Fibroblast of skin of back (primary cell): ENCODE measurements at places on chromosomes 6 and 20.

DNA sequence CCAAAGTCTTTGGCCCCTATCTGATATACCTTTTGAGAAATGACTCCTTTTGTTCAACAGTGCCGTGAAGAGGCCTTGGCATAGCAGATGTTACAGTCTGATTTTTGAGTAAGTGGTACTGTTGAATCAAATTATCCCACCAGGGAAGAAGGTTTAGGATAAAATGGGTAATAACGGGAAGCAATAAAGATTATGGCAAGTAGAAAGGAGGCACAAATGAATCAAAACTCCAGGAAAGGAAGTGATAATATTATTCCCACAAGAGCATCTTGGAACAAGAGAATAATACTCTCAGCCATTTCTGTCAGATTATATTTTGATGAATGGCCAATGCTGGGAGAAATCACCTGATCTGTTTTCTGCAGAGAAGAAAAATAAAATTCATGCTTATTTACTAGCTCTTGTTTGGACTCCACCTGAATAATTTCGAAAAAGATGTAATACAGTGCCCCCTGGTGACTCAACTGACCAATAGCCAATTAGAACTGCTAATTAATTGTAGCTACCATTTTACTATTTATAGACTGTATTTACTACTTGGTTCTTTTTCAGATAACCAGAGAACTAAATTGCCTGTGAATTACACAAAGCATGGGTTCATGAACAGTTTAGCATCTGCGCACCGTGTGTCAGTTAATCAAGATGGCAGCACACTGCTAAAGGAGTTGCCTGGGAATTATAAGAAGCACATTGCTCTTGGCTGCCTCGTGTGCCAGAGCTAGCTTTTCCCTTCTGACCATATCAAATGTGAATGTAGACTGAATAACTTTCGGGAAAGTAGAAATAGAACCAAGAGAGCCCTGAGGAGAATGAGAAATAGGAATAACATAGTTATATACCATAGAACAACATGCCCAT is 78.5 kb upstream of the TRDN start:
- DNase-seq: peak; percentile 12

DNA sequence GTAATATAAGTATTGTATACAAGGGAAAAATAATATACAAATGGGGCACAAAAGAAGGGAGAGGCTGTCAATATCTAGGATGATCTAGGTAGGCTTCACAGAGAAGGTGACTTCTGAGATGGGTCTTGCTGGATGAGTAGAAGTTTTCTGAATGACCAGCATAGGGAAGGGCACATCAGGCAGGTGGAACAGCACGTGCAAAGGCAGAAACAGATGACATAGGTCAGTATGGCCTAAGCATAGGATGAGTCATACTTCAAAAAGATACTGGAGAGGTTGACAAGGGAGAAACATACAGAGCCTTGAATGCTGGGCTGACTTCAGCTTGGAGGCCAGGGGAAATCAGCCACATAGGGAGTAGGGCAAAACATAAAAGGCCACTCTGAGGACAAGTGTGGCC is 31.9 kb upstream of the SIRPA start:
- no peak for DNase-seq

DNA sequence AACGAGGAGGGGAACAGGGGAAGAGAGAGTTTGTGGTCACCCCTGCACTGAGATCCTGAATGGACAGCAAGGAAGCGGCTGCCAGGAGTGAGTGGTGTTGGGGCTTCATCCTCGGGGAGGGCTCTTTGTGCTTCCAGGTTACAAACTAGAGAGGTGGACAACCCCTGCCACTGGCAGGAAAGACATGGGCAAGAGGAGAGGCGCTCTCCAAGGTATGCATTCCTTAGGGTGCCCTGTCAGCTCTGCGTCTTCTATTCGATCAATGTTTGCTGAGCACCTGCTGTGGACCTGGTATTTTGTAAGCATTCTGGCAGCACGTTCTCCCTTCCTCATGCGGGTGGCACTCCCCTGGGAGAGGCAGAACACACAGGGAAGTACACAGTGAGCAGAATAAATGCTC is 93.6 kb downstream of the CDH4 start:
- DNase-seq: no peak

DNA sequence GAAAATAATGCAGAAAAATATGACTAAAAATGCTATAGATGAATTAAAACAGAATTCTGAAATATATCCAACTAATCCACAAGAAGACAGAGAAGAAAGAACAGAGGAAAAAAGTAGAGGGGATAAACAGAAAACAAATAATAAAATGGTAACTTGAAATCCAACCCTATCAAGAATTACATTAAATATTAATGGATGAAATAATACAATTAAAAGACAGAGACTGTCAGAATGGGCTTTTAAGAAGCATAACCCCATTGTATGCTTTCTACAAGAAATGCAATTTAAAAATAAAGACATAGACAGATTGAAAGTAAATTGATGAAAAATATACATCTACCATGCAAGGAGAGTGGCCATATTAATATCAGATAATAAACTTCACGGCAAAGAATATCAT is 15.4 kb downstream of the NHLRC1 start:
- no peak for DNase-seq

- peak; percentile 67 for DNase-seq
These were observed 15.8 kb upstream of the PLCB1 start for GRCh38 chr20:8116067-8116811.

DNA sequence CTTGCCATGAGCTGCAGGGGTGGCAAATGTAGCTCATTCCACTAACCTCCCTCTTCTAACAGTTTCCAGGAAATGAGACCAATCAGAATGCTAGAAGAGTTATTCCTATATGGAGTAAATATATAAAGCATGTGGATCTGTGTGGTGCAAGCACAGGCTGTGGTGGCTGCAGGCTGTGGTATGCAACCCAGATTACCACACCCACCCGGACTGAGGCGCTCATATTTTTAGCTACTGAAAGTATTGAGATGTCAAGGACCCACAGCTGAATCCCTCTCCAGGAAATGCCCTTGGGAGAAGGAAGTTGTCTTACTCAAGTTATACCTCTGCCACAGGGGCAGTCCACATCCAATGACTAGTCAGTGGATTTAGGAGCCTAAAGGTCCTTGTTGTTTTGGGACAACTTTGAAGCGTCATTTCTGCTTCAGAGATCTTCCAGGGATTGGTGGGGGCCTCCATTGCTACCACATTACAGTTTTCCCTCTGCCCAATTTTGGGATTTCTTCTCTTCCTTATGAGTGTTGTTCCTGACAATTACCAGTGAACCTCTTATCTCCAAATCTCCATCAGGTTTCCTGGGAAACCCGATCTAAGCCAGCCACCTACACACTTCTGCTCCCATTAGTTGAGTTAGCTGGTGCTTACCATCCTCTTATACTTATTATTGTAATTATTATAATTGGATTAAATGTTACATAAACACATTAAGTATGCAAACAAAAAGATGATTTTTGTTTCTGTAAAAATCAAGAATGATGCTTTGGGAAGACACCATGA is 12.1 kb upstream of the REPS1 start:
- DNase-seq: peak; percentile 55

DNA sequence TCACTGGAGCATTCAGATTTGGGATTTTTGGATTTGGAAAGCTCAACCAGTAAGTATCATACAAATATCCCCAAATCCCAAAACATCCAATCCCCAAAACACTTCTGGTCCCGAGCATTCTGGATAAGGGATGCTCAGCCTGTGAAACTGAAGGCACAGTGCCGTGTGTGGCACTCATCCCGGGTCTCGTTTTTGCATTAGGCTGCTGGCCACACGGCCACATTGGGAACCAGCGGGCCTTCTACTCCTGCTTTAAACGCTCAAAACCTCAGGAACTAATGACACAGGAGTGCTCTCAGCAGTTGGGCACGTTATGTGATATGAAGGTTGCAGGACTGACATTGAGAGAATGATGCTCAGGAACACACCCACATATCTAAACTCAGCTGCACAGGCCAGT is 35.6 kb downstream of the PSMG4 start:
- DNase-seq: no peak

- no peak for DNase-seq
These were observed 3.7 kb downstream of the PYGB start for GRCh38 chr20:25251558-25251957.

DNA sequence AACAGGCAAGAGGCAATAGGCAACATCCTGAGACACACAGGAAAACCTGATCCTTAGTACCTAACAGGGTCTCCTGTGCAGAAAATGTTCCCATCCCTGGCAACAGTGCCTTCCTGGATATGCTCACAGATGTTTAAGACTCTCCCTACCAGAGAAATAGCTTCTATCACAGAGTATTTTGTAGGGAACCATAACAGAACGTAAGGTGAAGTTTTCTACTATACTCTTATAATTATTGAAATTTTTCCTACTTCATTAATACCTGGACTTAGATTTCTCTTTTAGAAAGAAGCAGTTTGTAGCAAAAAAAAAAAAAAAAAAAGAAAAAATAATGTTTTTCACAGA is 33.5 kb upstream of the LGSN start:
- DNase-seq: no peak

DNA sequence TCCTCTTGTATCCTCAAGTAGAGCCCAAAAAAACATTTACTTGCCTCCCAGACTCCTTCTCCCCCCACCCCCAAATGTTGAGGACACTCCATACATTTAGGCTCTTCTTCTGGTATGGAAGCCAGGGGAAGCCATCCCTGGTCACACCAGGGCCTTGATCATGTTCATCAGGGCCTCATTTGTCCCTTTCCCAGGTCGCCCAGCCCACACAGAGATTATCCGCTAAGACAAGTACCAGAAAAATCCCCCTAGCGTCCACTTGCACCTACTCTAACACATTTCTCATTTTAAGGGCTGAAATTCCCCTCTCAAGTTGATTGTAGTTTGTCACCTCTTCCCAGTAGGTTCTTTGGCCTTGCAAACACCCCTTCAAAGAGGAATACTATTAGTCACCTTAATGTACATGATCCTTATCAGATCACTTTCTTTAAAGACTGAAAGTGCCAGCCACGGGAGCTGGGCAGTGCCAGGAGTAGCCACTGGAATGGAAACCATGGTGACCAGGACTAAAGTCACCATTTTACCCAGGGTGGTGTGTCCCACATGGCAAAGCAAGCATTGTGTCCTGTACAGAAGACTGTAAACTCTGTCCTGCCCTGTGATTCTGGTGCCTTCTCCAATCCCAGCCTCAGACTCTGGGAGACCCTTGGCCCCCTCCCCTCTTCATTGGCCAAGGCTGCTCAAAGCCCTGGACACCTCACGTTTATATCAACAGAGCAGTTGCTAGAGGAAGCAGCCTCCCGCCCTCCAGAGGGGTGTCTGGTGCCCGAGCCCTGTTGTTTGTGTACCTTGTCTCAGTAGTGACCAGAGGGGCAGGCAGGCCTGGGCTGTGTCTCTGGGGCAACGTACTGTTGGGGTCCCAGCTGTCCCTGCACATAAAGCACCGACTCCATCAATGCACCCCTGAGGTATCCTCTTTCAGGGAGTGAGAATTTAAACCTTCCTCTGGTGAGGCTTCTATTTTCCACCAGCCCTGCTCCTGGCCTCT is 5.0 kb upstream of the APOBEC2 start:
- no peak for DNase-seq

GRCh38 chr6:84458271-84458670 is 230.8 kb upstream of the CEP162 start:
- no peak for DNase-seq

DNA sequence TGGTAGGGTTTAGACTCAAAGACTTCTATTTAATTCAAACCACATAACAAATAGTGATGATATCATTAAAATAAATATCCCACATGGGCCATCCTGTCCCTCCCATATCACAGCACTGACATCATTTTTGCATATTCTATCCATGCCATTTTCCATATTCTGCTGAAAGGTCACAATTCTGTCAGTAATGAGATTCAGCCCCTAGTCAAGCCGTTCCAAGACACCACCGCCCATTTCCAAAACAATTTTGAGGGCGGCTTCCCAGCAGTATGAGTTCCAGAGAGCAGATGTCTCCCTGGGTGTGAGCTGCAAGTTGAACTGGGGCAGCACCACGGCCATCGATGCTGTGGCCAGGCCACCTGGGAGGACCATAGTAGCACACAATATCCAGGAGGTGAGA is 65.1 kb upstream of the PLEKHG1 start:
- DNase-seq: peak; percentile 59

- peak; percentile 1 for DNase-seq
These were observed at the start of gene FAM83B for GRCh38 chr6:54846243-54846856. TSS of gene FAM83B (plus strand) at chr6:54846771. CDS start at chr6:54870247, 23,476 bp downstream.

GRCh38 chr20:49446808-49447207 is 35.7 kb downstream of the KCNB1 start:
- peak; percentile 54 for DNase-seq

DNA sequence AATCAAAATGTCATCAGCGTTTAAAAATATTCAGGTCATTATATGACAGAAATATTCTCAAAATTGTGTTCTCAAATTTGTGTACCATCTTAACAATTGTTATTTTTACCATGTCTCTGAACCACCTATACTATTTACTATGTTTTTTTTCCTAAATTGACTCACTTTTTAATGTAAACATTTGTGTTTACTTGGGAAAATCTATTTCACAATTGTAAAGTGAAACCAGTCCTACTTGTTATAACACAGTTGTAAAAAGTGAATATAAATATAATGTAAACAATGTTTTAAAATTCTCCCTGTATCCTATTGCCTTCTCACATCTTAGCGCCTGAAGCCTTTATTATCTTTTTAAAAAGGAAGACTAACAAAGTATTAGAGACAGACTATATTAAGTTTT is 83.5 kb downstream of the ADGRG6 start:
- DNase-seq: no peak

- DNase-seq: peak; percentile 60
These were observed 2.4 kb downstream of the MARCKS start for GRCh38 chr6:113859349-113860180.

DNA sequence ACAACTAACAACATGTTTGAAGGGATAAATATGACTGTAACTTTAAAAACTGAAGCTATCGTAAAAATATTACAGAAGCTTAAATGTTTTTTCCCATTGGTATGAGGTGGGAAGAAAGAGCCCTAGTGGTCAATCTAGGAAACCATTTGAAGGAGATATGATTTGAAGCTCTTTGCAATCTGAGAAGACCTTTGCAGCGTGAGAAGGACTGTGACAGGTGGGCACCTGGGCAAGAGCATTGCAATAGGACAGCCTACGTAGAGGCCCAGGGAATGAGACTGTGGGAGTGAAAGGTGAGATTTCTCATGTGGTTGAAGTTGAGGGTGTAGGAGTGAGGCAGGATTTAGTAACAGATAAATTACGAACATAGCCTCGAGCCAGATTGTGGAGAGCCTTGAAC is 108.0 kb upstream of the PDE7B start:
- DNase-seq: no peak

GRCh38 chr6:30136570-30137286 is 788 bp downstream of the TRIM40 start:
- no peak for DNase-seq

- DNase-seq: no peak
These were observed 41.4 kb upstream of the CDH22 start for GRCh38 chr20:46349742-46350056.

DNA sequence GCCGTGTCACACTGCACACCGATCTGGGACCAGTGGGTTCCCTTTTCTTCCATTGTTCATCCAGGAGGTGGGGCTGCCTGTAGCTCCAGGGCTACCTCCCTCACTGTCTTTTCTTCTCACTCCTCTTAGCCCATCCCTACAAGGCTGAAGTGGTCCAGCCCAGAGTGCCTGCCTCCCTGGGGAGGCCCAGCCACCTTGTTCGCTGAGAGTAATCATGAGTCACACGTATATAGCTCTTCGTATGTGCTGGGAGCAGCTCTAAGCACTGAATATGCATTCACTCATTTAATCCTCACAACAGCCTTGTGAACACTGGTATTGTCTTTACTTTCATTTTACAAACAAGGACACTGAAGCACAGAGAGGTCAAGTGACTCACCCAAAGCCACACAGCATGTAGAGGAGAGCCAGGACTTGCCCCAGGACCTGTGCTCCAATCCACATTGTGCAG is 14.7 kb upstream of the CCDC167 start:
- DNase-seq: peak; percentile 81

- DNase-seq: no peak
These were observed 21.3 kb downstream of the TRMT6 start for GRCh38 chr20:5928836-5929715.
